Jurkat, Clone E6-1 (cell line): ENCODE measurements at places on chromosomes 13 and 19.
A peak's percentile ranks its signal among the peaks of the same experiment; 100 is the strongest.

DNA sequence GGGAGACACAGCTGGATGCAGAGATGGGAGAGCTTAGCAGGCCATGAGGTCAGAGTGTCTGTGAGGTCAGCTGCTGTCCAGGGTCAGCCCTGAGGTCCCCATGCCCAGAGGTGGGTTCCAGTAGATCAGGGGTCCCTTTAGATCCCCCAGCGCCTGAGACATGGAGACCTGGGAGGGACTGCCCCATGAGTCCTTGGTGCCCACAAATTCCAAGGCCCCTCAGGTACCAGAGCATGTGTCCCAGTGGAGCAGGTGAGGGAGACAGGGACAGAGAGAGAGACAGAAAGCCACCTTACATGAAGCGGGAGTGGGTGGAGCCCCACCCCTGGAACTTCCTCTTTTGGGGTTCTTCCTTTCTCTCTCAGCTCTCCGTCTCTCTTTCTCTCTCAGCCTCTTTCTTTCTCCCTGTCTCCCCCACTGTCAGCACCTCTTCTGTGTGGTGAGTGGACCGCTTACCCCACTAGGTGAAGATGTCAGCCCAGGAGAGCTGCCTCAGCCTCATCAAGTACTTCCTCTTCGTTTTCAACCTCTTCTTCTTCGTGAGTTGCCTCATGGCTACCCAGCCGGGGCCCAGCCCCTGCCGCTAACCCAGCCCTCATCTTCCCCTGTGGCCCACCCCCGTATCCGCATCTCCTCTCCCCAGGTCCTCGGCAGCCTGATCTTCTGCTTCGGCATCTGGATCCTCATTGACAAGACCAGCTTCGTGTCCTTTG lies at the start of gene CD37:
TSS of gene CD37 (plus strand) at position 336 of the 713 bp plus-strand sequence. CDS start at position 471, 135 bp downstream.
- DNase-seq, result no peak

- no peak for DNase-seq
Observed at GRCh38 chr19:31693131-31693932, 344.1 kb upstream of the TSHZ3 start.

DNA sequence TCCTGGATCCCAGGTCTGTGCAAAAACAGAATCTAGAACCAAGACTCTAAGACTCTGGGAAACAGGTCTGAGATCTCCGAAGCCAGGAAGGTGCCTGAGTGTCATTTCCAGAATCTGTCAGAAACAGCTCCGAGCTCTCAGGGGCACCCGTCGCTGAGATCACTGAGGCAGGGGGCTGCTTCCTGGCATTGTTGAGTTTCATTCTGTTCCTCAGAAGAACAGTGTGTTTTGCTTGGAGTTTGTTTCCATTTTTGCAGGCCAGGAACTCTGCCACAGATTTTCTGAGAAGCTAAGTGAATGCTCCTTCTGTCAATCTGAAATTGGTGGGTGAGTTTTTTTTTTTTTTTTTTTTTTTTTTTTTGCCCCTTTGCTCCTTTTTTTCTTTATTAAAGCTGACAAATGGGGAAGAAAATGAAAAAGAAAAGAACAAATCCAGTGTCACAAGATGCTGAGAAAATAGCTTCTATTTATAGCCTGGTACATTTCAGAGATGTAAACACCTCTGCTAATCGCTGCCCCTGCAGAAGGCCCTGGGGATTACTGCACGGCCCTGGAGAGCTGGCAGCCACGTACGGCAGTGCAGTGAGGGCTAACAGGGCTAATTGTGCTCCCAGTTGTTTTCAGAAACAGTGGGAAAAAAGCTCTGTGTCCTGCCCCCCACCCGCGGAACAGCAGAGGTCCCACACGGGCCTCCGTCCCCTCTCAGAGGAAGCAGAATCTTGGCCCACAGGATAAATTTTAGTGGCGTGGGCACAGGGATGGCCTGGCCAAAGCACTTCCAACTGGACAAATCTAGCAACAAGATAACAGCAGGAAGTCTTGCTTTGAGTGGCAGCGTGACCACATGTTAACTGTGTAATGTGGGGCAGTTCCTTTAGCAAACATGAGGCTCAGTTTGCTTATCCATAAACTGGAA lies 237.6 kb upstream of the IRS2 start:
- DNase-seq, result no peak

- no peak for DNase-seq
Observed at GRCh38 chr13:112446867-112447266, 70.7 kb downstream of the SPACA7 start.

DNA sequence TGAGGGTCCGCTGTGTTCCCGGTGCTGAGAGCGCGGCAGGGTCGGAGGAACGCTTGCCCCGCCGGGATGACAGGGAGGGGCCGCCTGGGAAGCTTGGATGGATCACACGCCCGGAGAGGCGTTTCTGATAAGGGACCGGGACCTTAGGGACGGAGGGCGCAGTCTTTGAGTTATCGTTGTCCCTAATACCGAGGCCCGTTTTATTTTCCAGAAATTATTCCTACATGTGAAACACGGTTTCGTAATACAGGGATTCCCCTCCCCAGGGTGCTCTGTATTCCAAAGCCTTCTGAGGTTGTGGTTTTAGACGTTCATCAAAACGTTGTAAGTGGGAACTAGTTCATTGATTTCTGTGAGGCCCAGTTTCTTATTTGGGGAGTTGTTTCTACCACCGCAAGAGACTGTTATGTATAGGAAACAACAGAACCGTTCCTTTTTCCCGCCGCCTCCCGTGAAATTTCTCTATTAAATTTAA lies 752 bp downstream of the PDCD5 start:
- no peak for DNase-seq

- no peak for DNase-seq
Observed at GRCh38 chr19:29577649-29577963, 28.5 kb upstream of the POP4 start.

DNA sequence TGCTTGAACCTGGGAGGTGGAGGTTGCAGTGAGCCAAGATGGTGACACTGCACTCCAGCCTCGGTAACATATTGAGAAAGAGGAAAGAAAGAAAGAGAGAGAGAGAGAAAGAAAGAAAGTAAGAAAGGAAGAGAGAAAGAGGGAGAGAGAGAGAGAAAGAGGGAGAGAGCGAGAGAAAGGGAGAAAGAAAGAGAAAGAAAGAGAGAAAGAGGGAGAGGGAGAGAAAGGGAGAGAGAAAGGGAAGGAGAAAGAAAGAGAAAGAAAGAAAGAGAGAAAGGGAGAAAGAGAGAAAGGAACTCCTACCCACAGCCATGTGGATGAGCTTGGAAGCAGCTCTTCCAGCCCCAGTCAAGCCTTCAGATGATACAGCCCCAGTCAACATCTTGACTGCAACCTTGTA lies 46.7 kb downstream of the ZNRF4 start:
- no peak for DNase-seq

GRCh38 chr19:947090-947706 lies 21.4 kb downstream of the ARID3A start:
- DNase-seq, result no peak

DNA sequence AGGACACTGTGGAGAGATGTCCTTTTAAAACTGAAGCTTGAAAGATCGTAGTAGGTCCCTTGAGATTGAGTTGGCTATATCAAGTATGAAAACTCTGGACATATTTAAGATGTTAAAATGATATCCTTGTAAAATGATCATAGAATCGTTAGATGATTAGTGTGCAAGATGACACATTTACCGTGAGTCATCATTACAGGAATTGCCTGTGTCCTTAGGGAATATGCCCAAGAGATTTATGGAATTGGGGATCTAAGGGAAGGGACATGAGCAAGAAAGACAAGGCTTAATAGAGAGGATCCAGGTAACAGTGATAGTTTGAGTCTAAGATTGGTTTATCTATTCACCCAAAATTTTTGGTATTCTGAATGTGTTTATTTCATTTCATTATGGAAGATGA lies 233.7 kb downstream of the GPC5 start:
- no peak for DNase-seq

DNA sequence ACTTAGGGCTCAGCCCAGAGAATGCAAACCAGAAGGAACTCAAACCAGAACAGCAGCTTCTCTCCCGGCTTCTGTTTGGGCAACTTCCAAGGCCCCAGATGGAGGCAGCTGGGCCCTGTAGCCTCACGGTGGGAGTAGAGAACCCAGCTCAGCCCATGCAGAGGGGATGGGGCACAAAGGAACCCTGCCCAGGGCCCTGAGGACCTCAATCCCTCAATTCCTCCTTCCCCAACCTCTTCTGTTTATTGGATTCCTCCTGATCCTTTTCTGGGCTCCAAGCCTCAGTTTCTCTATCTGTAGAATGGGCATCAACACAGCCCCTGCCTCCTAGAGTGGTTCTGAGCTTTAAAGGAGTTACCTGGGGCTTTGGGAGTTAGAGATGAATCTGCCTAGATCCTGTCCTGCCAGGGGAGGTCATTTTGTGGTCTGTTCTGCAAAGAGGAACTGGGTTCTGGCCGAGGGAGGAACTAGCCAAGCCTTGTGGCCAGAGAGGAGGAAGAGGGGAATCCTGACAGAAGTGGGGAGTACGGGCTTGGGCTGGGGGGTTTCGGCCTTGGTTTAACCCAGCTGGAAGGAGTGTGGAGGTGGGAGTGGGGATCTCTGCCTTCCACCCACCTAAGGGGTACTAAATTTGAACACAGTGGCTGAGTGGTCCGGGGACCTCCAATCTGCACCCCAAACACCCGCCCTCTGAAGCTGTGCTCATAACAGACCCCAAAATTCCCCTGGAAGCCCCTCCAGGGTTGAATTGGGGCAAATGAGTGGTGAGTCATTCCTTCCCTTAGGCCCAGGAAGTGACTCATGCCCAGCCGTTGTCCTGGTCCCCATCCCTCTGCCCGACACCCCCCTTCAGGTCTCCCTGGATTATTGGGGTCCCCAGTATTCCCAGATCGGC lies 2.7 kb downstream of the ADGRE5 start:
- DNase-seq, result no peak

DNA sequence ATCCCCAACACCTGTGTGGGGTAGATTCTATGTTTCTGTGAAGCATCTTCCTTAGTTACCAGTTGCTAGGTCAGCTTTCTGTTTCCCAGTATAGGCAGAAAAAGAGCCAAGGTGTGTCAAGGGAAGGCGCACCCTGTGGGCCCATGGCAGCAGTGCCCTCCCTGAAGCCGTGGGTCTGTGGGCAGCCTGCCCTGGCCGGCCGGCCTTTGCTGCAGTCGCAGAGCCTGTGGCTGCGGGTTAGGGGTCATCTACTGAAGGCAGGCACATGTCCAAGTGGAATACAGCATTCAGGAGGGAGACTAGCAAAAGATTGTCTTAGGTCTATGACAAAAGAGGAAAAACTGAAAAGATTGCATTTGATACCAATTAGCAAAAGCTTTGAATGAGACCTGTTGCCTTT lies 214.0 kb downstream of the IRS2 start:
- no peak for DNase-seq

GRCh38 chr13:74134777-74135325 lies 647 bp upstream of the KLF12 start:
- DNase-seq, result no peak

- DNase-seq, result no peak
Observed at GRCh38 chr13:54194233-54195024, 1165.8 kb downstream of the OLFM4 start.

- no peak for DNase-seq
Observed at GRCh38 chr13:62846302-62846701, 1430.7 kb upstream of the PCDH20 start.

DNA sequence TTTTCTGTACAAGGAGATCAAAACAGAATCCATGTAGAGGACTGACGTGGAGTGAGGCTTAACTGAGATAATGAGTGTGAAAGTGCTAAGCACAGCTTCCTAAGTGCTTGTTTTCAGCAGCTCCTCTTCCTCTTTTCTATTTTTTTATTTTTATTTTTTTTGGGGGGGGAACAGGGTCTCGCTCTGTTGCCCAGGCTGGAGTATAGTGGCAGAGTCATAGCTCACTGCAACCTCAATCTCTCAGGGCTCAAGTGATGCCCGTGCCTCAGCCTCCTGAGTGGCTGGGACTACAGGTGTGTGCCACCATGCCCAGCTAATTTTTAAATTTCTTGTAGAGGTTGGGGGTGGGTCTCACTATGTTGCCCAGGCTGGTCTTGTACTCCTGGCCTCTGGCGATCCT lies 5.6 kb upstream of the FOSB start:
- no peak for DNase-seq

GRCh38 chr13:102333320-102334198 lies 68.3 kb downstream of the FGF14 start:
- DNase-seq, result no peak

DNA sequence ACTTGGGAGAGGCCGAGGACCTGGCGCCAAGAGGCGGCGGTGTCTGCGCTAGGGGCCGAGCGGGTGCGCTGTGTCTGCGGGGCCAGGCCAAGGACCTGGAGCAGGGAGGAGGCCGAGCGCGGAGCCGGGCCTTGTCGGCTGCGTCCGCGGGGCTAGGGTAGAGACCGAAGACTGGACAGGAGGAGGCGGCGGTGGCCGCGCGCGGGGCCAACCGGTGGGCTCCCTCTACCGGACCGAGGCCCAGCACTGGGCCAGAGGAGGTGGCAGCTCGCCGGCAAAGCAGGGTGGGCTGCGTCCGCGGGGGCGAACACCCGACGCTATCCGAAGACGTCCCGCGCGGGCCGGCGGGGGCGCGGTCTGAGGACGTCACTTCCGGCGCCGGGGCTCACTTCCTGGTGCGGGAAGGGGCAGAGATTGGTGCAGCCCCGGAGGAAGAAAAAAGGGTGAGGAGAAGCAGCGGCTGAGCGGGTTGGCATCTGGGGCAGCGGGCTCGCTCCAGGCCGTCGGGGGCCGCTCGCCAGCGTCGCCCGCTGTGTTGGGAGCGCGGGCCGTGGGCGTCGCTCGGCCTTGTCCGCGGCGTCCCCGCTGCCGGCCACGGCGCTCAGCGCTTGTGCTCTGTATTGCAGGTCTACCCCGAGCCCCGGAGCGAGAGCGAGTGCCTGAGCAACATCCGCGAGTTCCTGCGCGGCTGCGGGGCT lies 38.3 kb downstream of the ARHGEF7 start:
- peak; percentile 78 for DNase-seq

- DNase-seq, result no peak
Observed at GRCh38 chr13:110627761-110628476, 12.6 kb downstream of the NAXD start.

GRCh38 chr19:16496613-16496983 lies 404 bp downstream of the C19orf44 start:
- DNase-seq, result no peak

DNA sequence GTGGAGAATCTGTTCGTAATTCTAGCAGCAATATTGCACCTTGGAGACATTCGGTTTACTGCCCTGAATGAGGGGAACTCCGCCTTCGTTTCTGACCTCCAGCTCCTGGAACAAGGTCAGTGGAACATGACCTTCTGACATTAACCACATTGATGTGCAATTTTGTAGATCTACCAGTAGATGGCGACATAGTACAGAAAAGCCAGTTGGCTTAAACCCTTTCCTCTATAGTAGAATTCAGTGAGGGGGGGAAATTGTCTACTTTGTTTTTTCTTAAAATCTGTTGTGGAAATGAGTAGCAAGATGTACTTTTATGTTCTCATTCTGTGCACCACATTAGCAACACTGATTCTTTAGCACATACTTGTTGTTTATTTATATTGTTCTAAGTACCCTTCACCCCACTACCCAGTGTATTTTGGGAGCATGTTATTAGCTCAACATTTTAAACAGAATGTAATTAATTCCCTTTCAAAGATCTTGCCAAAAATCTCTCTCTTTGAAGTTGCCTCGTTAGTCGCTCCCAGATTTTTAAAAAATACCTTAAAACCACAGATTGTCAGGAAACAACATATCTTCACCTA lies 332.2 kb downstream of the MYO16 start:
- DNase-seq, result peak; percentile 35

GRCh38 chr19:47778954-47779351 lies 450 bp downstream of the SELENOW start:
- DNase-seq, result no peak

GRCh38 chr13:53250272-53250875 lies 221.8 kb downstream of the OLFM4 start:
- DNase-seq, result peak; percentile 81
